Calu3 (cell line): ENCODE measurements at places on chromosomes 13 and 19. TPM values are rescaled to one million over a fixed set of nuclear protein-coding genes. Genes with fewer than 3 reads are reported as not detected.

DNA sequence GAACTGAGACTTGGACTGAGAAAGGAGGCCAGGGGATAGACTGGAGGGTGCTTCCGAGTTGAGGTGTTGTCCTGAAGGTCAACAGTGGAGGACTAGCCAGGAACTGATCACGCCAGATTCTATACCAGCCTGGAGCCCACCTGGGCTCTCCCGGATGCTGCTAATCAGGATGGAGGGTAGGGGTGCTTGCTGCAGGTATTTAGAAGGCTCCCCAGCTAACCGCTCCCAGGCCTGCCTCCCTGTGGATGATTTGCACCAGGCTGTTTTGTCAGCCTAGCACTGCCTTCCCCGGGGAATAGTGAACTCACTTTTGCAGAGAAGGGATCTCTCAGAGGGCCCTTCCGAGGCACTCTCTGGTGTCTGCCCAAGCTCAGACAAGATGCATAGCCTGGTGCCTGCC is 60.5 kb upstream of the KCTD15 start:
- no peak for DNase-seq

DNA sequence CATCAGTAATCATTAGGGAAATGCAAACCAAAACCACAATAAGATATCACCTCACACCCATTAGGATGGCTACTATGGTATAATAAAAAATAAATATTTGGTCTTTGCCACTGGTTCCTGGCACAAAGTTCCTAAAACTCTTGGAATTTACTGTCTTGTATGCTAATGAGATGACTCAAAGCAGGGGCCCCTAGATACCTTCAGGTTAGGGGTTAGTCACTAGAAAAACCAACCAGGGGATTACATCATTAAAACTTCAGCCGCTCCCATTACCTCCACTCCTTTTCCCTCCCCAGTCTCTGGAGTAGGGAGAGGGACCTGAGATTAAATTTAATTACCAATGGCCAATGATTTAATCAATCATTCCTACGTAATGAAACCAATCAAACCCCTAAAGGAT is 49.6 kb downstream of the THSD1 start:
- DNase-seq = no peak

Gene ACER1
- total RNA-seq = not detected in 2 replicates

- peak; percentile 3 for DNase-seq
These were observed 94.7 kb upstream of the RAP2A start for GRCh38 chr13:97339019-97339987.

Gene ODAD3
- not detected in 2 replicates for total RNA-seq

GRCh38 chr19:42129399-42130253 is 2.6 kb downstream of the POU2F2 start:
- DNase-seq = no peak

DNA sequence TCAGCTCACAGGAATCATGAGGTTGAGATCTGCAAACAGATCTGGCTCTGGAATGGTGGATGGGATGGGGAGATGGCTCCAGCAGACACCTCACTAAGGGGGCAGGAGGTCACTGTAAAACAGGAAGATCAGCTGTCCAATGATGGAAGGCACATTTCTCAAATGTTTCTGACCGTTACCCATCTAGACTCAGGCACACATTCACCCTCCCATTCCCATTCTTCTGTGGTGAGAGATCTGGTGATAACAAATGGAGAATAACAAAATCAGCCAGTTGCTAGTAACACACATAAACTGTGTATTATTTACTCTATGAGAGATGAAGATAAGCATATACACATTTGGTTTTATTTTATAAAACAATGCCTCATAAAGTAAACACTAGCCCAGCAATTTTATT is 235.9 kb downstream of the TSHZ3 start:
- no peak for DNase-seq

DNA sequence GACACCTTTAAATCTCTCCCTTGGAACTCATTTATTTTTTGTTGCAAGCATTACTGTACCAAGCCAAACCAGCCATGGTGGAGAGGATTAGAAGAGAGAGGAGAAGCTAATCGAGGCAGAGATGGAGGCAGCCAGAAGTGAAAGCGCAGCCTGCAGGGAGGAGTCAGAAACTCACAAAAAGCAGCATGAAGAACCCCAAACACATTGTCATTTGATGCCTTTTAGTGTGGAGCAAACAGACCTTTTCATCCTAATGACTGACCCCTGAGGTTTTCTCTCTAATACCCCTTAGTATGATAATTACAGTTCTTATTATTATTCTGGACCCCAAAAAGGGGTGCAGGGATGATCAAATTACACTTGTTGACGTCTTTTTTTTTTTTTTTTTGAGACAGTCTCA is 62.5 kb downstream of the TNFRSF19 start:
- no peak for DNase-seq

Gene KIR2DL4
- not detected in 2 replicates for total RNA-seq

Gene CYSLTR2
- total RNA-seq = not detected in 2 replicates

Gene PPP1R15A
- total RNA-seq = 118 TPM in 2 replicates

GRCh38 chr19:51799034-51799773 is 4.2 kb downstream of the FPR3 start:
- DNase-seq = peak; percentile 61

GRCh38 chr13:85812282-85812681 is 13.1 kb upstream of the SLITRK6 start:
- DNase-seq = no peak

GRCh38 chr13:45086484-45086883 is 33.8 kb upstream of the GTF2F2 start:
- DNase-seq = no peak

Gene TIMM44
- total RNA-seq = 55.0 and 57.8 TPM in 2 replicates

- no peak for DNase-seq
These were observed 21.0 kb downstream of the TNFSF9 start for GRCh38 chr19:6551607-6552450.

- no peak for DNase-seq
These were observed 387.2 kb downstream of the GPC5 start for GRCh38 chr13:91785431-91786119.

DNA sequence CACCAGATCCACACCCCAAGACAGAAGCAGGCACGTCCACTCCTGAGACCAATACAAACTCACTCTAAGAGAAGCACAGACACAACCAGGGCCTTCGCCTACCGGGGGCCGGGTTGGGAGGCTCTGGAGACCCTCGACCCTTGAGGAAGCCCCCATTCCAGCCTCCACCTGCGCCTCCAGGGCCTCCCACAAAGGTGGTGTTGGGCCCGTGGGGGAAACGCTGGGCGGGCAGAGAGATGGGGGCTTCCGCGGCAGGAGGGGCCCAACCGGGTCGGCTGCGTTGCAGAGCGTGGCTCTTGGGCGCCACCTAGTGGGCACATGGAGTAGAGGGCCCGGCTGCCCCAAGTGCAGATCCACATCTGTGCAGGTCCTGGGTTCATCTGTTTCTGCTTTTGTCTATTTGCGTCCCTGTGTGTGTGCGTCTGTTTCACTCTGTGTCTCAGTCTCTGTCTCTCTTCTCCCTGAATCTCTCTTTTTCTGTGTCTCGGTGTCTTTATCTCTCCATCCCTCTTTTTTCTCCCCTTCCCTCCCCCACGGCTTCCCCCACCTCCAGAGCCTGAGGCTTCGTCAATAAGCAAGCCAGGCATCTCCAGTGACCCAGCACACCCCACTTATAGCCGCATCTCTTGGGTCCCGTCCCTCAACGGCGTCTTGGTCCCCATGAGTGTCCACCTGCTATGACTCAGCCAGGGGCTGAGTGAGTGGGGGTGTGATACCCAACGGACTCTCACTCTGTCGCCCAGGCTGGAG is 10.5 kb upstream of the TINCR start:
- DNase-seq = peak; percentile 70

GRCh38 chr13:113538689-113539058 is 45.9 kb upstream of the TFDP1 start:
- no peak for DNase-seq

Gene KLC3
- 3.3 and 4.5 TPM in 2 replicates for total RNA-seq

- no peak for DNase-seq
These were observed 251.3 kb downstream of the MAB21L1 start for GRCh38 chr13:35225159-35225558.

DNA sequence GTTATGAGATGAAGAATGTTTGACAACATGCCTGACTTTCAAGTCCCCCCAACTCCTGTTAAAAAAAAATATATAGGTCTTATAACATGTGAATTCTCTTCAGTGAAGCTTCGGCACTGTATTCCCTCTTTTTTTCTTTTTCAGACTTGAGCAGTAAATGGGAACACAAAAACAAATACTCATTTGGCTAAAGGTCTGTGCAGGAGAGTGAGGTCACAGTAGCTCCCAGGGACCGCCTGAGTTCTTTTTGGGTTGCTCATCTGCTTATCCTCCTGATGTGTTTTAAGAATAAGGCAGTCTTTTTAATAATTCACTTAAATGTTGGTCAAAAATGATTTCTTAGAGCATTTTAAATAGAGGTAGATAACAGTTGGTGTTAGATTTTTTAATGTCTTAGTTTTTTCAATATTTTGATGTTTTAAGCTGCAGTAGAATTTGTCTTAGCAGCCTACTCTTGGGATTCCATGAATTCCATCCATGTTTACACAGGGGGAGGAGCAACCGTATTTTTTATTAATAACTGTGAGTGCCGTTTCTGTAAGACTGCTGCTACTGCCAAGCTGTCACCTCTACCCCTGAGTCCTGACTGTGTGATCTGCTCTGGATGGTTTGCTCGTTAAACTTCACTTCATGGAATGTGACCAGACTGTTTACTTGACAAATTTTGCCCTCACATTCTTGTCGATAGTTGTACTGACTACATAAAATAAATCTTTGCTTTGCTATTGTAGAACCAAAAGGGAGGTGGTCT is 14.9 kb downstream of the HNRNPM start:
- DNase-seq = no peak

GRCh38 chr19:48915757-48916156 is 15.6 kb downstream of the NUCB1 start:
- no peak for DNase-seq

DNA sequence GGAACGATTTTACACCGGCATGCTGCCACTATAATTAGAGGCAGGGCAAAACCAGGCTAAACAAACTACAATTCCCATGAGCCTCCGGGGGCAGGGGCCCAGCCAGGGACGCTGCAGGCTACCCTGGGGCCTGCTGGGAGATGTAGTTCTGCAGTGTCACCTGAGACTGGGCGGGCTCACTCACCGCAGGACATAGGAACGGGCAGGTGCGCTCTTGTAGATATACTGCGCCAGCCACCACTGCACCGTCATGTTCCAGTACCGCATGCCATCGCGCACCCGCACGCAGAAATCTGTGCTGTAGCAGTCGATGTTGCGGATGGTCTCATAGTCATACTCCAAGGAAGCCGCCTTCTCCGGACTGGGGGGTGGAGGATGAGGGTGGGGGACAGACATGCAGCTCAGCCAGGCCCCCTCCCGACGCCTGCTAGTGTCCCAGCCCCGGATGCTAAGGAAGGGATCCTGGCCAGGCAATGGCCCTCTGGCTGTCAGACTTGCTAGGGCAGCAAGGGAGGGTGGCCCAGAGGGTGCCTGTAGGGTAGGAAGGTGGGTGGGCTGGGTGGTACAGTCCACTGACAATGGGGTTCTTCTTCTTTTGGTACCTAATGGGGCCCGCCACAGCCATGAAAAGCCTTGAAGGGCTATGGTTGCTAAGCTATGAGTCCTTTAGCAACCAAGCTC is 5.8 kb upstream of the TMC4 start:
- no peak for DNase-seq

DNA sequence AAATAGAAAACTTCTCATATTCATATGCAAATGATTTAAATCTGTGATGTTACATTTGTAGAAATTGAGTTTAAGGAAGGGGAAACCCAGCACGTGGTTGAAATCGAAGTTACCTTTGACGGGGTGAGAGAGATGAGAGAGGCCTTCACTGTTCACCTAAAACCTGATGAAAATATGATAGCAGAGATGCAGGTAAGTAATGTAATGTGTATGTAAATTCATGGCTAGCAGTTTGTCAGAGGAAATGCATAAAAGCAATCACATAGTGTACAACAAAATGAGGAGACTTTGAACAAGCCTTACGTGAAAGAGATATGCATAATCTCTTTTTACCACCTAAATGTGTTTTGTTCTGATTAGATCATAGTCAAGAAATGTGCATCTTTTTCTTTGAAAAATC is 134.6 kb downstream of the STOML3 start:
- DNase-seq = no peak

Gene C13orf46
- total RNA-seq = 0.29 and 0.33 TPM in 2 replicates

Gene DHDH
- 2.1 and 5.3 TPM in 2 replicates for total RNA-seq

GRCh38 chr13:25353344-25353743 is 18.4 kb upstream of the ATP8A2 start:
- DNase-seq = no peak

DNA sequence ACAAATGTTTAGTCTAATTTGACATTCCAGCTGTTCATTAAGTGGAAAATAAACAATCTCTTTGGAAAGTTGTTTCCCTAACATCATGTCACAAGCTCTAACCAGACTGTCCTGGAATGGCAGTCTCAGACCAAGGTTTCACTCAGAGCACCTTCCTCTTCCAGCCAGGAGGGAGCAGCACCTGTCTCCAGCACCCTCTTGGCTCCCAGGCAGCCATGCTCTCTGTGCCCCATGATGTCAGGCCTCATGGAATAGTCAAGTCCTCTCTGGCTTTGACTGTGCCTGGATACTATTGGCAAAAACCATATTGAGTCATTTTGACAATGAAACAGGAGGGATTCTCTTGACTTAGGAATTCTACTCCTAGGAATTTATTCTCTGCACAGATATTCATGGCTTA is 171.4 kb downstream of the OXGR1 start:
- DNase-seq = peak; percentile 4

Gene GPR183
- total RNA-seq = not detected in 2 replicates

GRCh38 chr13:73718246-73718645 is 416.0 kb downstream of the KLF12 start:
- DNase-seq = no peak

DNA sequence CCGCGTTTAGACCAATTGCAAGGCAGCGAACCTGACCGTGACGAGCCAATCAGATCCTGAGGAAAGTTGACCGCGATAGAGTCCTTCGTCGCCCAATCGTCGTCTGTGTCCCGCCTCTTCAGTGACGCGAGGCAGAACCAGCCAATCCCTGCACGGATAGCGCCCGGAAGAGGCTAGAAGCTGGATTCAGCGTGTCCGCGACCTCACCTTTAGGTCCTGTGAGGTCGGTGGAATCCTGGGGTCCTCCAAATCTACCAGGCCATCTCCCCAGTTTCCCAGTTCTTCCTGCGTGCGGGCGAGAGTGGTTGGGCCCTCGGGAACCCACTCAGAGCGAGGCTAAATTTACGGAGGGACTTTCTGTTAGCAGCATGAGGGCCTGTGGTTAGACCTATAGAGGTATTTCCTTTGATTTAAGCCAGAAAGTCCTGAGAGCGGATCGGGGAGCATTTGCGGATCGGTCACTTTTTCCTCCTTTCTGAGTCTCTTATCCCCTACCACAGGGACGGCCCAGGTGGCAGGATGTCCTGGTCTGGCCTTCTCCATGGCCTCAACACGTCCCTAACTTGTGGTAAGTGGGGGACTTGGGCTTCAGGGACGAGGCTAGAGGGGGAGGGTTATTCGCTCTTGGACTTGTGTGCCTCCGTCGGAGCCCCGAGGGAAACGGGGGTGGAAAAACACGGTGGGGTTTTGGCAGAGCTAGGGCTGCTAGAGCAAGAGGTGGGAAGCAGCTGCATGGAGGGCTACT is at the start of gene MRPS12:
Gene MRPS12, plus strand, starts transcription at position 169 of the 745 bp plus-strand sequence. Its CDS starts 351 bp downstream, at position 520.
- peak; percentile 98 for DNase-seq

GRCh38 chr19:292951-293350 is 1.7 kb upstream of the PLPP2 start:
- no peak for DNase-seq
